ENCODE measurements at places on chromosomes 16 and 17.
A peak's percentile ranks its signal among the peaks of the same experiment; 100 is the strongest.

GRCh38 chr16:87535855-87536794, 43.3 kb upstream of the ZCCHC14 start:
- no peak for DNase-seq

GRCh38 chr17:7959503-7960253, 27.7 kb downstream of the CNTROB start:
- DNase-seq: no peak

- peak; percentile 8 for DNase-seq
Measured at GRCh38 chr16:17777408-17777863, 306.7 kb upstream of the XYLT1 start.

- DNase-seq: no peak
Measured at GRCh38 chr17:82053556-82054263, 2.0 kb downstream of the GPS1 start.

GRCh38 chr16:79081297-79082066, 519.1 kb downstream of the MAF start:
- DNase-seq: no peak

GRCh38 chr17:75776386-75777295, 8.0 kb upstream of the UNK start:
- no peak for DNase-seq

All from RWPE1 (cell line).